ENCODE measurements at places on chromosomes 7 and 10. TPM values are rescaled to one million over a fixed set of nuclear protein-coding genes. Genes with fewer than 3 reads are reported as not detected.
A peak's percentile ranks its signal among the peaks of the same experiment; 100 is the strongest.

Gene ACTL6B
- total RNA-seq = not detected

Gene C10orf67
- total RNA-seq = not detected

Gene JCAD
- total RNA-seq = 0.20 TPM

Gene ST7
- total RNA-seq = 4.6 TPM

Gene NKX2-3
- total RNA-seq = not detected

Gene TMEM236
- 0.11 TPM for total RNA-seq

Gene CHST3
- total RNA-seq = not detected

Gene PIK3AP1
- total RNA-seq = 7.4 TPM

Gene CYP26C1
- total RNA-seq = 0.17 TPM

Gene SLC26A5
- 0.54 TPM for total RNA-seq

Gene SHTN1
- total RNA-seq = 0.54 TPM

Gene ICA1
- 2.4 TPM for total RNA-seq

Gene OR2A7
- 2.2 TPM for total RNA-seq

Gene FGL2
- 9.6 TPM for total RNA-seq

Gene NANOS1
- 0.45 TPM for total RNA-seq

- DNase-seq = peak; percentile 57
Measured at GRCh38 chr10:94320285-94320914, 42.3 kb downstream of the NOC3L start.

DNA sequence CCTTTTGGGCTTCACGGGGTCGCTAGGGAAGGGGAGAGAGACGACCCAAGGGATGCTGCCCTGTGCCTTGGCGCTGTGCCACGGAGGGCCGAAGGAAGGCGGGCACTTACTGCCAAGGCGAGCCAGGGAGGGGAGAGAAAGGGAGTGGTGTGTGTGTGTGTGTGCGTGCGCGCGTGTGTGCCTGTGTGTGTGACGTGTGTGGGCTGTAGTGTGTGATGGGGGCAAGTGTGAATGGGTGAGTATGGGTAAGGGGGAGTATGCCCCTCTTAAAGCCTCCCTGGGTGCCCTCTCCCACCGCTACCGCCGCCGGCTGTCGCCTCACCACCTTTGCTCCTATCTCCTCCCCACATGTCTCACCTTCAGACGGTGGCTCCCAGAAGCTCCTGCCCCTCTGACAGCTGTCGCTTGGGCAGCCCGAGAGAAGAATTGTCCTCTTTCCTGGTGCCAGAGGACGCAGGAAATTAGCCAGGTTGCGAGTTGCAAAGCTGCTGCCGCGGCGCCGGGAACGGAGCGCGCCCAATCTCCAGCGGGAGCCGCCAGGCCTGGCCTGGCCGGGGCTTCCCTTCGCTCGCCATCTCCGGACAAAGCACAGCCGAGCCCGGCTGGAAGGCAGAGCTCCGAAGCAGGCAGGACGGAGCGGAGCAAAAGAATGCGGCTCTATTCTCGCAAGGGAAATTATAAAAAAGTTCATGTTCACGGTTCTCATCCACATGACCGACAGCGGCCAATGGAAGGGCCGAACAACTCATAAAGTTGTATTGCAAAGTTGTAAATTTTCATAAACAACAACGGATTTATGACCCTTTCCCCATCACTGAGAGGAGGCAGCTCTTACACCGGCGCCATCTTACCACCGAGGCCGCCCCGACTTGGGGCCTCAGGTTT, at the start of gene HOXA3:
Gene HOXA3 (minus strand): TSS at position 653 of the 885 bp plus-strand sequence. CDS start 41,943 bp downstream, outside the sequence.
- DNase-seq = no peak

GRCh38 chr7:31890198-31890597, 180.0 kb downstream of the PDE1C start:
- DNase-seq = no peak

- DNase-seq = no peak
Measured at GRCh38 chr10:112379635-112380296, 5.8 kb downstream of the ACSL5 start.

- DNase-seq = no peak
Measured at GRCh38 chr10:16913266-16913665, 96.0 kb upstream of the RSU1 start.

DNA sequence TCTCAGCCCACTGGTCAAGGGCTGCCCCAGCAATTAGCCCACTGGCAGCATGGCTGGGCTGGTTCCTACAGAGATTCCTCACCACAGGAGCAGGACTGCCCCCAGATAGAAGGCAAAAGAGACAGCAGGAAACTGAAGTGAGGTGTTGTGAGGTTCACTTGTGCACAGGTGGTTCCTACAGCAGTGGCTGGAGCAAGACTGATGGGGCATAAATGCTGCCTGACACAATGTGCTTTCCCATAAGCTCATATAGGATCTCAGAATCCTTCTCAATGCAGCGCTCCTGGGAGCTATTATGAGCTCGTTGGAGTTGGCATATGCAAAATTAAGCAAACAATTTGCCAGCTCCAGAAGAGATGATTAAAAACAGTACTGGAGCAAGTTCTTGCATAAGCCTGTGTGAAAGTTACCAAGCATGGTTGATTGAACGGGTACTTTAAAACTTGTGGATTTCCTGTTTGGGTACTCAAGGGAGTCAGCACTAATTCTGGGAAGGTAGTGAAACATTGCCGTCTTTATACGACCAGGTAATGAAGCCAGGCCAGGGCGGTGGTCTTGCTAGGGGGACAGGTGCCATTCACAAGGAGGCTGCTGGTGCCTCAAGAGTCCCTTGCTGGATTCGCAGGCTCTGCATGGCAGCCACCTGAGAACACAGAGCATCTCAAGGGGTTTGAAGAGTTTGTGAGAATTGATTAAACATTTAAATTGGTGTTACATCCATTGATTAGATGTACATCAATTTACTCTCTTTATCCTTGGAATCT, 20.3 kb upstream of the PRKCQ start:
- no peak for DNase-seq

- no peak for DNase-seq
Measured at GRCh38 chr10:77504873-77505257, 132.7 kb downstream of the KCNMA1 start.

- DNase-seq = no peak
Measured at GRCh38 chr10:27446091-27446918, 57.8 kb upstream of the RAB18 start.

DNA sequence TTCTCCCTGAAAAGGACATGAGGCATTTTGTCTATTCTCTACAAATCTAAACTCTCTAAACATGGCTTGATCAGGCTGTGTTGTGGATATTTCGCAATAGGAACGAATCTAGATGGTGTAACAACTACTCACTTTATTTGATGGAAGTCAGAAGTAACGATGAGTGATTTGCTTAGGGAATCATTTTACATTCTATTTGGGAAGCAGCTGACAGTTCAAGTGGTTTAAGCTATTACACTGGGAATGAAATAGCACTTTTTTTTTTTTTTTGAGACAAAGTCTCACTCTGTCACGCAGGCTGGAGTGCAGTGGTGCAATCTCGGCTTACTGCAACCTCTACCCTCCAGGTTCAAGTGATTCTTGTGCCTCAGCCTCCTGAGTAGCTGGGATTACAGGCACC, 44.1 kb downstream of the NPY start:
- no peak for DNase-seq

DNA sequence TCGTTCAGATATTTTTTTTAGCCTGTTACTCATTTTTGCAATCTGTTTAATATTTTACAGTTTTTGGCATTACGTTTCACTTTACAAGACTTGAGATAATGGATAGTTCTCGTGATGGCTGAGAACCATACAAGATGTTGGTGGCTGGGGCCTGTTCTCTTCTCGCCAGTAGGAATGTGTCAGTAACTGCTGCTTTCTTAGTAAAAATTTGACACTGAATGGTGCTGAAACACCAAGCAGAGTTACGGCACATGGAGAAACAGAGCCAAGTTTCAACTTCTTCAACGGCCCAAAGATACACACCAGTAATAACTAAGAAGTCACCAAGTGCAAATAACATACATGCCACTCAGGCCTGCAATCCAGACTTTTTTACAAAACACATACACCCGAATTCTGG, 130.4 kb downstream of the NRP1 start:
- no peak for DNase-seq

DNA sequence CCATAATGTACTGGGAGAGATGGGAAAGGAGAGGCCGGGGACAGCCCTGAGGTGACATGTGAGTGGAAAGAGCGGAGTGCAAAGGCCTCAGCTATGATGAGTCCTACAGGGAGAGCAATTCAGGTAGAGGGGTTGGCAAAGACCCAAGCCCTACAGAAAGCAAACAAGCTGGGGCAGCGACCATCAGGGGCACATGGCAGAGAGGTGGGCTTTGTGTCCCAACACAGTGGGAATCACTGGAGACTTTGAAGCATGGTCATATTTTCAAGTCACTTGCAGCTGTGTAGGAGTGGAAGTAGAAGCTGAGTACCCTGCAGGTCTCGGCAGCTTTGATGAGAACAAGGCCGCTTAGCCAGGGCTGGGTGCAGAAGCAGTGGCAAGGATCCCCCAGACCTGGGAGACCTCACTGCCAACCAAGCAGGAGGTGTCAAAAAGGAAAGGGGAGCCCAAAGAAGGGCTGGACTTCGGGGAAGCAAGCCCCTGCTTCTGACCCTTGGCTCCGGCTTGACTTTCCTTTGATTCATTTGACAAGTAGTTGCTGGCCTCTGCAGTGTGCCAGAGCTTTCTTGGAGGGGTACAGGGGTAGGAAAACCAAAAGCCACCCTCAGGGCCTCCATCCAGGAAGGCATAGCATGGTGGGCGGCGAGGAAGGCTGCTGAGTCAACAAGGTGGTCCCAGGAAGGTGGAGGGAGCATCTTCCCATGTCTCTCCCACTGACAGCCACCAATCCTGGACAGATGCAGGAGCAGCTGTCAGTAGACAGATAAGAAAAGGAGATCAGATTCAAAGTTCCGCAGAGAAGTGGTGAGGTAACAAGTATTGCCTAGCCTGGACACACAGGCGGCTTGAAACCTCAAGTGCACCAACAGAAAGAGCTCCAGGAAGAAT, 1.9 kb upstream of the PGAM2 start:
- peak; percentile 27 for DNase-seq

DNA sequence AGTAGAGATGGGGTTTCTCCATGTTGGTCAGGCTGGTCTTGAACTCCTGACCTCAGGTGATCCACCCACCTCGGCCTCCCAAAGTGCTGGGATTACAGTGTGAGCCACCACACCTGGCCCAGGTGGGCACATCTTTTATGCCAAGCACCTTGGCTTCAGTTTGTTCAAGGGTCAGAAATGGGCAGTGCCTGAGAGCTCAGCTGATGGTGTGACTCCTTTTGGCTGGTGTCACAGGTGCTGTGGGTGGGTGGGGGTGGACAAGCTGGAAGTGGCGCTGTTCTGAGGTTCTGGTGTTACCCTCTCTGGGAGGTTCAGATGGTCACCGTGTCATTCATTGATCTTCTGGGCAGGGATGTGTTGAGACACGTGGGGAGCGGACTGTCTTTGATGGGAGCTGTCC, 11.5 kb downstream of the ADCY1 start:
- DNase-seq = no peak

DNA sequence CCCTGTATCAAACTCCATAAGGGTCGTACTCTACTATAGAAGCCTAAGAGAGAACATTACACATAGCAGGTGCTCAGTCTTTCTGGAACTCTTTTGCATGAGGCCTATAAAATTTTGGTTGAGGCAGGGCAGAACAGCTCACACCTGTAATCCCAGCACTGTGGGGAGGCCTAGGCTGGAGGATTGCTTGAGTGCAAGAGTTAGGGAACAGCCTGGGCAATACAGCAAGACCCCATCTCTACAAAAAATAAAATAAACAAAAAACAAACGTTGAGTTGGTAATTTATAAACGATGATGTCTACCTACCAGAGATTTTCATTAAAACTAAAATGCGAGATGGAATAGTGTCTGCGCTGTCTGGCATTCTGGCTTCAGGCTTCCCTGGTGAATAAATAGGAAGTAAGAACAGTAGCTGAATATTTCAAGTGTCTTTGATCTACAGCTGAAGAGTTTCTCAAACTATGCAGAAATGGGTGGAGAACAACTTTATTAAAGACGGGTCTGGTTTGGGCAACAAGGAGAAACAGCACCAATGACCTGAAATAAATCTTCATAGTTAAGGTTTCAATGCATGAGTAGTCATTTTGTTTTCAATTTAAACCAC, 774 bp downstream of the PON2 start:
- no peak for DNase-seq

DNA sequence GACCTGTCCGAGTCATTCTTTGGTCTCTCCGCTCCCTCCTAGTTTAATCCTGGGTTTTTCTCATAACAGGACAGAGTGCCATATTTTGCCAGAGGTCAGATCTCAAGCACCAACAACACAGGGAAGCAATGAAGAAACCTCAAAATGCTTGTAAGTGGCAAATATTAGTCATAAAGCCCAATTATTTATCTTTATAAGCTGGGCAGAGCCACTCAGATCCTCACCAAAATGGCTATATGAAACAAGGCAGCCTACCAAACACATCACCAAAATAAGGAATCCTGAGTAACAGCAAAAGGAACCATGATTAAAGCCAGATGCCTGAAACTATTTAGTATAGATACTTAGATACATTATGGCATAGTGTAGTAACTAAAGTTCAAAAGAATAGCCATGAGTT, 4.7 kb downstream of the ECD start:
- no peak for DNase-seq

GRCh38 chr7:128172151-128172550, 68.9 kb upstream of the LEP start:
- no peak for DNase-seq

DNA sequence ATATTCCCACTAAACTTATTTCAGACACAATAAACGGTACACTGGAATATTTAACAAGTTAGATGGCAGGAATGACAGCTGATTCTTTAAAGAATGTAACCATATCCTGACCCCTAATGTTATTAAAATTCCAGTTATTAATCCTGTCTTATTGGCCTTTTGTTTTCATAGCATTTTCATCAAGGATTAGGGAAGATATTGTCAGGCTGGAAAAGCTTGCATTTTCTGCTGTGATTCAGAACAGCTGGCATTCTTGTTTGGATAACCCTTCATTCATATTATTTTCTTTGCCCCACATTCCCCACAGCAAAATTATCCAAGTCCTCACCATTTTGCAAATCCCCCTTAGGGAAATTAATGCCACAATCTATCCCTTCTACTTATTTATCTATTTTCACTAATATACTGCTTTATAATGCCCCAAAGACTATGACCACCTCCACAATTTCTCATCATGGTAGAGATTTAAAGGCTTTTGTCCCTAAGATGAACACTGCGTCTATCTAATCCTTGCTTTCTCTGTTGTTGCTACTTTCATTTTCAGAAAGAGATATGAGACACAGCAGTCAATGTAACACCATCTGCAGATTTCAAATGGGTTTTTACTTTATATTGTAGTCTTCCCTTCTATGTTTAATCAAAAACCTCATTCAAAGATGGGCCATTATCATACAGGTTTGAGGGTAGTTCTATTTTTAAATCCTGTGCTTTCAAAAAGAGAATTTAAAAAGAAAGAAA, 475.1 kb downstream of the PARD3 start:
- no peak for DNase-seq

DNA sequence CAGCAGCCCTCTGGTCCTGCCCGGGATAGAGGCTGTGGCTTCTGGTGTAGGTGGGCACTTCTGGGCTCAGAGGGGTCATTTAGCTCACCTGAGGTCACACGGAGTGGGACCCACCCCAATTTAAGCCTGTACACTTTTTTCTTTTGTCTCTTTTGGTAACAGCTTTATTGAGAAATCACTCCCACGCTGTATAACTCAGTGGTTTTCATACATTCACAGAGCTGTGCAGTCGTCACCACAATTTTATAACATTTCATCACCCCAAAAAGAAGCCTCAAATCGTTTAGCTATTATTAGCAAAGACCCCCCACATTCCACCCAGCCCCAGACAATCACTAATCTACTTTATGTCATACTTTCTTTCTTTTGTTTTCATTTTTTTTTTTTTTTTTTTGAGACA, 62.3 kb downstream of the LHPP start:
- no peak for DNase-seq

Measured in activated naive CD8-positive, alpha-beta T cell treated with anti-CD3 and anti-CD28 coated beads, Interleukin-2, amount 10 ng/mL, durations not matched to agents 7 days and 5 days (primary cell).